ENCODE measurements at places on chromosomes 4 and X. TPM values are rescaled to one million over a fixed set of nuclear protein-coding genes. Genes with fewer than 3 reads are reported as not detected.

Gene STATH
- polyA plus RNA-seq, result not detected

DNA sequence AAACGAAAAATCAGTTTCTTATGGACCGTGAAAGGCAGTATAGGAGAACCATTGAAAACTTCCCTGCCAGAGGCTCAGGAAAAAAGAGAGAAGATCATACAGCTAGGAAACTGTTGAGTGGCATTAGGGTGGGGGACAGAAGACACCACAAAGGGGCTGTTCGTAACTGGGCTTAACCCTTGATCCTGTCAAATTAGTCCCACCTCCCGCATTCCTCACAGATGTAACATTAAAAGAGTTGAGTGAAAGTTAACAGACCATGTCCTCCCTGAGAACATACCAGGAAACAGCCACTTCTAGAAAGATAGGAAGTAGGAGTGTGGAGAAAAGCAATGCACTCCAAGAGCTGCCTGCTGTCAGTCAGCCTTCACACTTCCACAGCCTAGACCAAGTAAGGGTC lies 8.7 kb downstream of the SHROOM4 start:
- DNase-seq, result no peak

DNA sequence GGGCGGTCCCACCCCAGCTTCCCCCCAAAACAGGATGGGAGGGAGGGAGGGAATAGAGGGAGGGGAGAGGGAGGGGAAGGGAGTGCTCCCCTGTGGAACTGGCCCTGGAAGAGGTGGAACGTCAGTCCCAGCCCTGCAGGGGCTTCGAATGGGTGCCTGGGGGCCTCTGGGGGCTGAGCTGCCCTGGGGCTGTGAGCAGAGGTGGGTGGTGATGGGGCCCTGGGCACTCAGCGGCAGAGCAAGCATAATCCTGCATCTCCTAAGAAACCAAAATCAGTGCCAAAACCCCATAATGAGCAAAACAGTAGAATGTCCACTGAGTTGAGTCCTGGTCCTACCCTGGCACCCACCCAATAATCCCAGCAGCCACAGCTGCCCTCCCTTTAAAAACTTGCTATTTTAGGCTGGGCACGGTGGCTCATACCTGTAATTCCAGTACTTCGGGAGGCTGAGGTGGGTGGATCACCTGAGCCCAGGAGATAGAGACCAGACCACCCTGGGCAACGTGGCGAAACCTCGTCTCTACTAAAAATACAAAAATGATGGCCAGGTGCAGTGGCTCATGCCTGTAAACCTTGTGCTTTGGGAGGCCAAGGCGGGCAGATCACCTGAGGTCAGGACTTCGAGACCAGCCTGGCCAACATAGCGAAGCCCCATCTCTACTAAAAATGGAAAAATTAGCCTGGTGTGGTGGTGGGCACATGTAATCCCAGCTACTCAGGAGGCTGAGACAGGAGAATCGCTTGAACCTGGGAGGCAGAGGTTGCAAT lies 11.1 kb downstream of the DOK7 start:
- DNase-seq, result no peak

DNA sequence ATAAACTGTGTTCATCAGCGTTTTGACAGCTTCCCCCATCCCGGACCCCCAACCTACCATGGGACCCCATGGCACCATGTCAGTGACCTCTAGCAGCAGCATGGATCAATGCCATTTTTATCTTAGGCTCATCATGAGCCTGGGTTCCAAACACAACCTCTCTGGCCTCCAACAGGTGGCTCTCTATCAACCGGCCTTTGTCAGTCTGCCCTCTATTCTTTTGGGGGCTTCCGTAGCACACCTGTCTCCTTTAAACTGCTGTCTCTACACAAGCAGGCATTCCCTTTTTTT lies 721 bp upstream of the TMEM150C start:
- no peak for DNase-seq

- no peak for DNase-seq
Measured at GRCh38 chrX:108169768-108170167, 78.2 kb downstream of the ATG4A start.

GRCh38 chr4:89422441-89422990 lies 114.9 kb upstream of the GPRIN3 start:
- no peak for DNase-seq

GRCh38 chr4:82754513-82755165 lies 44.0 kb downstream of the SCD5 start:
- DNase-seq, result no peak

GRCh38 chr4:111512081-111512783 lies 633.0 kb upstream of the FAM241A start:
- DNase-seq, result no peak

Gene CT83
- not detected for polyA plus RNA-seq
